ENCODE measurements at places on chromosomes 12 and 14.

DNA sequence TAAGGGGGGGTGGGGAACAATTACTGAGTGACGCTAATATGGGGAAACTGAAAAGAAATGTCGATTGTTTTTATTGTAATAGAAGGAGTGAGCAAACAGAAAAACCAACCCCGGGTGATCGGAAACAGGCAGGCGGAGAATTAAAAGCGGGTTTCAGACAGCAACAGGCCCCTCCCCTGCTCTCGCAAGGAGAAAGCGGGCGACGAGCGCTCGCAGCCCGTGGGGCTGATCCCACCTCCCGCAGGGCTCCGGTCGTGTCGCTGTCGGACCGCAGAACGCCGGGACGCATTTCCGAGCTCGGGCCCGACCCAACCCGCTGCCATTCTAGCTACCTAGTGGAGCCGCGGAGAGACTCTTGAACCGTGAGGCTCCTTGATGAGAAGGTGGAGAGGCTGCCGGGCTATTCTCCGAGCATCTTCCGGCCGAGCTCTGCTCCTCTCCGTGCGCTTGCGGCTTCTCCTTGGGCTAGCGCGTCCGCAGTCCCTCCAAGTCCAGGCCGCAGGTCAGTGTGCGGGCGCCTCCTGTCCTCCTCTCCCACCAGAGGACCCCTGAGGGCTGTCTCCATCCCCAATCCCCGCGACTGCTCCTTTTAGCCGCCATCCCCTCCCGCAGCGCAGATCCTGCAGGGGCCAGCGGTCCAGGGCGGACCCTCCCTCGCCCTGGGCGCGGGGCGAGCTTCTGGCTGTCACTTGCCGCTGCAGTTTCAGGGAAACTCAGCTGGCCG is 4.1 kb upstream of the PAX9 start:
- DNase-seq, result no peak

DNA sequence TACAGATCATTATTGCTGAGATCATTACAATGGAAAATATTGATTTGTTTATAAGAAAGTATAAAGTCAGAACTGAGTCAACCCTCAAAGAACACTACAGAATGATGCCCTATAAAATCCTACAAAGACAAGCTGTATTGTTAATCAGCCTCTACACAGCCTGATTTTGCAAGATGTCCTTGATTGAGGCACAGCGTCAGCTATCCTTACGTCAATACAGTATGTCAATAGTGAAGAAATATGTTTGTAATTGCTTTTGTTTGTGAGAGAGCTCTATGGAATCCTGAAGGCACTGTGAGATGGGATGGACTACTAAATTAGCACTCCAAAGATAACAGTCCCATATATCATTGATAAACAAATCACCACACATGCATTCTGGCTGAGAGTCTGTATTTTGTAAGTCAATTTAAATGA is 70.7 kb downstream of the RASSF9 start:
- no peak for DNase-seq

GRCh38 chr12:6158749-6159148 is 34.3 kb upstream of the VWF start:
- DNase-seq, result no peak

DNA sequence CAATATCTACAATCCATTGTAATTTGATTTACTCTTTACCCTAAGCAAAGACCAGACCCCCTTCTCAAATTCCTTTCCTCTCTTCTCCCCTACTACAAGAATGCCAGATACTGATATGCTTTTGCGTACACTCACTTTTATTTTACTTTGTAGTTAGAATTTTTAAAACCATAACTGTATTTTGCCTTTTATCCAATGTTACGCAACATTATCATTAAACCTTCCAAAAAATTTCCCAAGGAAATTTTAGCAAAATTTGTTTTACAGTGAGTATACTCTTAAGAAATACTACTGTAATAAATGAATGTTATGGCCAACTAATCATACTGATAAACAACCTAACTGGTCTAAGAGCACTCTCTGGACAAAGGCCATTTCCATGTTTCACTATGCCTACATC is 22.3 kb downstream of the ATP2B1 start:
- no peak for DNase-seq

DNA sequence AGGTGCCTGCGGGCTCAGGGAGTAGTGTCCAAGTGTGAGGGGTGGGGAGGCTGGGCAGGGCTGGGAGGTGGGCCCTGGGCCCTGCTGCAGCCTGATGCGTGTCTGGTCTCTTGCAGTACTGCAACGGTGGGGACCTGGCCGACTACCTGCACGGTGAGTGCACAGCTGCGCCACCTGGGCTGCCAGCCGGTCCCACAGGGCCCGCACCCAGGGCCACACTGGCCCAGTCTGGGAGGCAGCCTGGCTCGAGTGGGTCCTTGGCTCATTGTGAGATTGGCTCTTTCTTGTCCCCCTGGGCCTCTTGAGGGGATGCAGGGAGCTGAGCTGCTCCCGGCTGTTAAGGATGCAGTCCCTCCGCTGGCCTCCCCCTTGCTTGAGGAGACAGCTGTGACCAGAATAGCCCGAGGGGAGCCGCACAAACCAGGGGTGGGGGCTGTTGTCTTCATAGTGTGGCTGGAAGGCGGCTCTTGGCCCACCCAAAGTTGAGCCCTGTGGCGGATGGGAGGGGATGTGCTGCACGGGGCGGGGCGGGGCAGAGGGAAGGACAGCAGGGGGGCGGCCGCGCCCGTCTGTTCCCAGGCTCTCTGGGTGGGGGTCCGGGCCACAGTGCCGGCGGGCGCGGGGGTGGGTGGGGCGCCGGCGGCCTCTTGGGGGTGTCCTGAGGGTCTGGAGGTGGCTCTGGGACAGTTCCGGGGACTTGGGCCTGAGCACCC is 13.1 kb downstream of the ULK1 start:
- no peak for DNase-seq
